ENCODE measurements at places on chromosomes 2 and 18.

DNA sequence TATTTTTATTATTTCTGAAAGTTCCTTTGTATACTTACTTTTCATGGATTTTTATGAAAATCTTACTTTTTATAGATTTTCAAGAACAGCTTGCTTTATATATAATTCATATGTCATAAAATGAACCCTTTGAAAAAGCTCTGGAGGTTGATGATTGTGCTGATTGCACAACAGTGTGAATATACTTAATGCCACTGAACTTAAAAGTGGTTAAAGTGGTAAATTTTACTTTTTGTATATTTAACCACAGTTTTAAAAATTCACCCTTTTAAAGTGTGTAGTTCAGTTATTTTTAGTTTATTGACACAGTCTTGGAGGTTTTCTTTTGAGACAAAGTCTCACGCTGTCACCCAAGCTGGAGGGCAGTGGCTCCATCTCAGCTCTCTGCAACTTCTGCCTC lies 8.4 kb downstream of the SANBR start:
- DNase-seq = no peak

GRCh38 chr2:16680781-16681180 lies 15.1 kb upstream of the CYRIA start:
- DNase-seq = no peak

- peak; percentile 44 for DNase-seq
Measured at GRCh38 chr18:45008694-45009413, 328.2 kb downstream of the SETBP1 start.

- no peak for DNase-seq
Measured at GRCh38 chr2:218810256-218810655, 21.3 kb downstream of the PRKAG3 start.

DNA sequence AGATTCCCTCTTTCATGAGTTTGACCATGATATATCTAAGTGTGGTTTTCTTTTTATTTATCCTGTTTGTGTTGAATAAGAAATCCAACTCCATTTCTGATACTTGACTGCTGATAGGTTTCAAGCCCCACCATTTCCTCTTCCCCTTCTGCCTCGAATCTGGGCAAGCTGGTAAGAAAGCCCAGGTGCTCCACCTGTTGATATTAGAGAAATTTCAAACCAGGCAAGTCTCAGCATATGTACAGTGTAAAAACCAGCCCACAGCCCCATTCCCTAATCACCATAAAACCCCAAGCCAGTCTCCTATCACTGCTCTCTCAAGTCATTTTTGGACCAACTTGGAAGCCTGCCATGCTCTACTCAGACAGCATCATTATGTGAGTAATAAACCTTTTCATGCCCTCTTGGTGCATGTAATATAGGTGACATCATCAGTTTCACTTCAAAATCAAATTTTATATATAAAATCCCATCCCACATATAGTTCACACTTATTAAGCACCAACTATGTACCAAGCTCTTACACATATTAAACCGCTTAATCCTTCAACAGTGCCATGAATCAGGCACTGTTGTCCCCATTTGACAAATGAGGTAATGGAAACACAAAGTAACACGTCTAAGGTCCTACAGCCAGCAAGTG lies 46.6 kb downstream of the SMAD2 start:
- no peak for DNase-seq

DNA sequence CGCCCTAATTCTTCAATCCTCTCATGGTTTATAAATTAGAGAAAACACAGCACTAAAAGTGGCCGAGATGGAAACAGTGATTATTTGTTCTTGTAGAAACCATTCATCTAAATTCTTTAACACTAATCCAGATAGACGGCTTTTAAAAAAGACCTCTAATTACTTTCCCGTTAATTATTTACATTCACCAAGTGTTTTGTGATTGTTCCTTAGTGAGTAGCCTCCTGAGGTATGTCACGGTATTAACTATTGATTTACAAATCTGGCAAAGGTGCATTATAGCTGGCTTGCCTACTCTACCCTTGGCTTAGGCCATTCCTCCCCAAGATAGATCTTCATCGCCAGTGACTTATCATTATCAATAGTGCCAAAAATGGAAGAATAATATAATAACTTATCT lies 436.4 kb upstream of the ST6GAL2 start:
- no peak for DNase-seq

DNA sequence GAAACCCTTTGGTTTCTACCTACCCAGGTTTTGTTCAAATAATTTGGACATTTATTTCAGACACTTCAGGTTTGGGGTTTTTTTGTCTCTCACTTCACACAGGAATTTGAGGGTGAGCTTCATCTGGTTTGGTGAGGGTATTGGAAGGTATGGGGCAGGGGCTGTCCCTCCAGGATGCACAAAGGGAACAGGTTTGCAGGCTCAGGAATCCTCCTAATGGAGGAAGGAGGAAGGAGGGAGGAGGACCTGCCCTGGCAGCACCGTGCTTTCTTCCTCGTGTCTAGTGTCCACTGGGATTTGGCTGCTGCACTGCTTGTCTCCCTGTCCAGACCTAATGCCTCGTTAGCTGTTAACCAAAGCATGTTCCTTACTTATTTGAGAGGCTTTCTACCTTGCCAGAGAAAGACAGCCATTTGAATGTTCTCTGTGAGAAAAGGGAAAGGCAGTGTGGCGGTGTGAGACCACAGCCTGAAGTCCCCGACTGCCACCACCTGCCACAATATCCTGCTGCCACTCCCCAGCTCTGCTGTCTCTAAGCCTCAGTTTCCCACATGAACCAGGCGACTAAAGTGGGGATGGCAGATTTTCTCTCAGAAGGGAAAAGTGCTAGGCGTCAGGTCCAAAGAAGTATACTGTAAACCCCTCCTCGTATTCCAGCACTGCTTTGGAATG lies 2.2 kb upstream of the SLC4A5 start:
- DNase-seq = peak; percentile 50

DNA sequence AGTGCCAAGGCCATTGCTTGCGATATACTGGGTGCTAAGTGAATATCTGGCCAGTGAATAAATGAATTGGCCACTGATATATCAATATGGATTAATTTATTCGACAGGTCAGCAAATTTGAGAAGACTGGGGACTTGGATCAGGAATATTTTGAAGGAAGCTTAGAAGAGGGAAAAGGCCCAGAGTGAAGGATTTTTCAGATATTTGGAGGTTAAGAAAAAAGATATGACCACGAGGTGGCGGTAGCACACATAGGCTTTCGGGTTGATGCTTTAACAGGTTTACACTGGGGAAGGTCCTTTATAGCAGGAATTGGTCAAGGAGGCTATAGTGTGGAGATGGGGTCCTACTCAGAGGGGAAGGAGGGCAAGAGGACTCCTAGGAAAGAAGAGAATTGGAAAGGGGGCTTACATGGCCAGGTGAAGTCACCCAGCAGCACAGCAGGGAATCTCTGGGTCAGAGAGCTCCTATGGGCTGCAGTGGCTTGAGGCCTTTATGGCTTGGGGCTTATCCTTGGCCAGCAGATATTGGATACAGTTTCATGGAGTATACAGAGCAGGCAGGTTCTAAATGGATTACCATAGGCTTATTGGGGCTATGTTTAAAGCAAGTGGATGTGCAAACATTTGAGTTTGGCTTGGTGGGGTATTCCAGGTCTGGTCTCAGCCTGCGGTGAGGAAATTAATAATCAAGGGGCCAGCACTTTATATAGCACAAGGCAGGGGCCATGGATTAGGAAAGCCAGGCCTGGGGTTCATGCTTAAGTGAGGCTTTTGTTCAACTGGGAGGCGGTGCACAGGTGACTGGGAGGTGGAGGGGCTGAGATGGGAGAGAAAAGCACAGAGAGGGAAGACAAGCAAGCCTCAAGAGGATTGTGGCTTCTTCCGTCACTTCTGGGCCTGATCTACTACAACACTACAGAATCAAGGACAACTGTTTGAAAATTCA lies 9.7 kb downstream of the IL1RN start:
- peak; percentile 51 for DNase-seq

GRCh38 chr2:39666491-39667101 lies 879 bp downstream of the TMEM178A start:
- no peak for DNase-seq

DNA sequence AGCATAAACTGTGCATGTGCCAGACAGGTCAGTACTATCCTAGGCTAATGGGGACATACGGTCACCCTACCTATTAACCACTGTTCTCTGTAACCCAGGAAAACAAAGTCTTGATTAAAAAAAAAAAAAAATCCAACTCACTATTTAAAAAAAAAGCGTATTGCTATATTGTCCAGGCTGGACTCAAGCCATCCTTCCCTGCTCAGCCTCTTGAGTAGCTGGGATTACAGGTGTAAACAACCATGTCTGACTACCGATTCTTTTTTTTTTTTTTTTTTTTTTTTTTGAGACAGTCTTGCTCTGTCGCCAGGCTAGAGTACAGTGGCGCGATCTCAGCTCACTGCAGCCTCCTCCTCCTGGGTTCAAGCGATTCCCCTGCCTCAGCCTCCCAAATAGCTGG lies 11.6 kb downstream of the ATAD2B start:
- no peak for DNase-seq

- no peak for DNase-seq
Measured at GRCh38 chr2:134108113-134108512, 145.8 kb upstream of the MGAT5 start.

GRCh38 chr2:8296306-8296705 lies 385.6 kb upstream of the ID2 start:
- DNase-seq = no peak

GRCh38 chr2:238685713-238686112 lies 162.2 kb upstream of the TWIST2 start:
- no peak for DNase-seq

DNA sequence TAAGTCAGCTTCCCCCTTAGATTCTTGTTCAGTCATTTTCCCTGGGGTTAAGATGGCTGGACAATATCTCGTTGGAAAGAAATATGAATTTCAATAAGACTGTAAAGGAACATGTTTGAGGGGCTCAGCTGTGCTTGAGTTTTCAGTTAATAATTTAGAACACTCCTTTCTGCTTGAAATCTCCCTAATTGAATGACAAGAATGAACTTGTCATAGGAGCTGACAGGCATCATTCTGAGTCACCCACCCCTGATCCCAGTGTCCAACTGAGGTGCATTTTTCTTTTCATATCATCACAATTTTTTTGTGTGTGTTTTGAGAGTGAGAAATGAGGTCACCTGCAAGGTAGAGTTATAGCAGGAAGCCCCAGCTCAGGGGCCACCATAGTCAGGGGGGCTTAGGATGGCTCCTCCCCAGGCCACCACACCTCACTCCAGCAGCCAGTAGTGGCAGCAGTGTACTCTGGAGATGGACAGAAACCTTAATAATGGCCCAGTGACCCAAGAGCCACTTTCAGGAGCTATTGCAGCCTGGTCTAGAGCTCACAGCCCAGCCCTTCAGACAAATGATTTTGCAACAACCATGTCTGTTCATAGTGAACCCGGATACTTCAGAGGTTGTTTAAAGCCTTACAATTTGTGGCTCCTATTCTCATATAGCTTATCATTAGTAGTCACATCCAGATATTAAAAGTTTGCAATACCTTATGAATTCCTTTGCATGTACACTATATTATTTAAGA lies 174.5 kb downstream of the MAIP1 start:
- no peak for DNase-seq

GRCh38 chr18:75122334-75122958 lies 86.5 kb downstream of the PTGR3 start:
- DNase-seq = no peak

DNA sequence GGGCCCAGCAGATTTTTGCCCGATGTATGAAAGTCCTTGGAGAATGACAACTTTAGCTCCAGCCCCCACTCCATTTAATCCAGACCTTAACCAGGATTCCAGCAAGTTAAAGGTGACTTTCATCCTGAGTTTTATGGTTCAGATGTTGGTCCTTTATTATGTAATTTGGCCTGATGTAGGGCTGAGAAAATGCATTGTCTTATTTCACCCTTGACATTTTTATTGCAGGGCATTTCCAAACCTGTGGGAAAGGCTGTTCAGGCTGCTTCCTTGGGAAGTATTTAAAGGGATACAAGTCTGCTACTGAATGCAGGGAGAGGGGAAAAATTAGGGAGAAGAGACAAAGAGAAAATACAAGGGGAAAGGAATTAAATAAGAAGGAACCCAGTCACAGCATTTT lies 48.8 kb downstream of the ASB1 start:
- no peak for DNase-seq

DNA sequence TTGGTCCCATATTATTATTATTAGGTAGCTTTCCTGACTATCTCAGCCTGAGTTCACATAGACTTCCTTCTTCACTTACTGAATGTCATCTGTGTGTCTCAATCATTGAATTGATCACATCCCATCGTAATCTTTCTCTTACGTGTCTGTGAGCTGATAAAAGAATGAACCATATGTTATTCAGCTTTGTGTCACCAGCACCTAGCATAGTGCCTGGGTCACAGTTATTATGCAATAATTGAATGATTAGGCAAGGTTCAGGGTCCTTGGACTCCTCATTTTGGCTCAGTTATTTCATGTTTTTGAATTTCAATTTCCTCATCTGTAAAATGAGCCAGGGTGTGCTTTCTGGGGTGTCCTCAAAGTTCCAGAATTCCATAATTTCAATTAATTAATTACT lies 107.2 kb downstream of the ZEB2 start:
- no peak for DNase-seq

- DNase-seq = no peak
Measured at GRCh38 chr18:58670404-58671110, 708 bp upstream of the MALT1 start.

Measured in activated CD8-positive, alpha-beta memory T cell treated with anti-CD3 and anti-CD28 coated beads, Interleukin-2, amount 10 ng/mL, durations not matched to agents 7 days and 5 days (primary cell).